ENCODE measurements at places on chromosomes 7 and 10.

DNA sequence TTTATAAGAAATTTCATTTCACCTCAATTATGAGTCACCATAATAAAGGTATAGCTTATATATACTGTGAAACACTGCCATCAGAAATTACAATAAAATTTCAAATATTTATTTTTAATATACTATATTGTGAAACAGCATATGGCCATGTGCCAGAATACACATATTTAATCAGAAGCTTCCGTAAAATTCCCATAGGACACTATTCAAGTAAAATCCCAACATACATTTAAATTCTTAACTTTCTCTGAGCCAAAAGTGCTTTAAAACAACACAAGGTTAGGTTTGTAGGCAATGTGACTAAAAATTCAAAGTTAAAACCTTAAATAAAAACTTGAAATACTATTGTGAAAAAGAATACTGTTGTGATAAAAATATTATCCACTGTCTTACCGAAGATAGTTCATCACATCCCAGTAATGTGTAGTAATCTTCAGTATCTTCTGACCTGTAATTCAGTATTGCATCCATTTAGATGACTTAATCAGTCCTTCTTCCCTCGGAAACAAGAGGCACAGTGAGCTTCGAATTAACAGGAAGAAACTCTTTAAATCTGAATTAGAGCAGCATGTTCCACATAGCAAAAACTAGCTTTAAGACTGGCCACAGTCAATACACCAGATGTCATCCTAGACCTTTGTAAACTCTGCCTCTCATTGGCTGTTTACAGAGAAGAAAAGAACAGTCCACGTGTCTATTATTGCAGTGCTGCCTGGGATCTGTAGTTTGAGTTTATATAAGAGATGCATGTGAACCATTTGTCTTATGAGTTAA is at the start of gene DNAJC12:
DNAJC12 (minus strand) TSS at position 648 of the 774 bp plus-strand sequence; CDS start at position 471, 177 bp downstream.
- no peak for DNase-seq

DNA sequence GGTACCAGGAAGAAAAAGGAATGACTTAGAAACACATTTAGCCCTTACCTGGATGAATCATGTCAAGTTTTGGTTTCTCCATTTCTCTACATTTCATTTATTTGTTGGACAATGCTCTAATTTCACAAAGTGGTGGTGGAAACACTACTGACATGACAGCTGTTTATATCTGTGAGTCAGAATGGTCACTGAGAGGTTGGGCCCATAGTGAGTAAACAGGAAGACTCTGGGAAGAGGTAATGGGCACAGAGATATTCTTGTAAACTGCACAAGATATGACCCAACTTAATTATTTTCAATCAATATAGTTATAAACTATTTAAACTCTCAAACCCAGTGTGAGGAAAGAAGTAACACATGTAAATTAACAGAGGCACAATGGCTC is 176.3 kb upstream of the MEOX2 start:
- no peak for DNase-seq

- DNase-seq, result peak; percentile 35
Observed at GRCh38 chr10:78960316-78960800, 108.4 kb upstream of the ZMIZ1 start.

DNA sequence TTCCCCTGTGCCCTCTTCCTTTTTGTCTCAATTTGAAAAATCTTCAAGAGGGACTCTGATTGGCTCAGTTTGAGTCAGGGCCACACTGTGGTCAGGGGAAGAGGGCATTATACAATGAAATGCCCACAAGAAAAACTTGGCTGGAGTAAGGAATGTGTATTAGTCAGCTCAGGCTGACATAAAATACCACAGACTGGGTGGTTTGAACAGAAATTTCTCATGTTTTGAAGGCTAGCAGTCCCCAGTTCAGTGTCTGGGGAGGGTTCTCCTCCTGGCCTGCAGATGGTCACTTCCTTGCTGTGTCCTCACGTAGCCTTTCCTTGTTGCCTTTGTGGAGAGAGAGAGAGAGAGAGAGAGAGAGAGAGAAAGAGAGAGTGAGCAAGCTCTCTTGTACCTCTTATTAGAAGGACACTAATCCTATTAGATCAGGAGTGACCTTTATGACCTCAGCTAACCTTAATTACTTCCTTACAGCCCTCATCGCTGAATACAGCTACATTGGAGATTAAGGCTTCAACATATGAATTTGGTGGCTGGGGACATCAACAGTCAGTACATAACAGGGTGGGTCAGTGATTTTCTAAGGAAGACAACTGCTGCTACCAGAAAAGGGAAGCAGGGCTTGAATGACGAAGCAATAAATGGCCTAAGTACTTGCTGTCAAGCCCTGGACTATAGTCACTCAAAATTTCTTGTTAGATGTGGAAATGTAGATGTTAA is 25.8 kb upstream of the FAM13C start:
- DNase-seq, result no peak

- DNase-seq, result no peak
Observed at GRCh38 chr7:116710764-116711452, 38.9 kb downstream of the MET start.

DNA sequence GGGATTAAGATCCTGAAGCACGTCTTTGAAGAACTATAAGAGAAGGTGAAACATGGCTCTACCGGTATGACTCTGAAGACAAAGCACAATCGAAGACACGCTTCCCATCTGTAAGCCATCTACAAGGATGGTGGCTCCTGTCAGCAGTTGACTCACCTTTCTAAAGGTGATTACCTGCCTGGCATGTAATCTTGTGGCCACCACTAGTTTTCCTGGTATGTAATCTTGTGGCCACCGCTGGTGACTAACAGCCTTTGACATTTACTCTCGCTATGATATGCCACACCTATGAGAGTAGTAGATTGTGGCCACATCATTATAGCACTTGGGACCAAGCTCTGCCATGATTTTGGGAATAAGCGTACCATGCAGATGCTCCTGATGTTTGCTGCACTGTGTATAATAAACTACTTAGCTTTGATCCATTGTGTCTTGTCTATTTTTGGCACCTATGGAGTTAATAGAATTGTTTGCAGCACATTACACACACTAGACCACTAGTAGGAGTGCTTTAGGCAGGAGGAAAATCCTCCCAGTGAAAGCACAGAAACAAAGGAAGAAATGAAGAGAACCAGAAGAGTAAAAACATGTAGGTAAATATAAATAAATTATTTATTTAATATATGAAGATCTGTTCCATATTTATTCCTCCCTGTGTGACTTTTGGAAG is 59.8 kb downstream of the VAX1 start:
- no peak for DNase-seq

- no peak for DNase-seq
Observed at GRCh38 chr7:26696978-26697377, 167.4 kb downstream of the SKAP2 start.

GRCh38 chr10:108393089-108393488 is 1228.6 kb upstream of the SORCS1 start:
- DNase-seq, result no peak

DNA sequence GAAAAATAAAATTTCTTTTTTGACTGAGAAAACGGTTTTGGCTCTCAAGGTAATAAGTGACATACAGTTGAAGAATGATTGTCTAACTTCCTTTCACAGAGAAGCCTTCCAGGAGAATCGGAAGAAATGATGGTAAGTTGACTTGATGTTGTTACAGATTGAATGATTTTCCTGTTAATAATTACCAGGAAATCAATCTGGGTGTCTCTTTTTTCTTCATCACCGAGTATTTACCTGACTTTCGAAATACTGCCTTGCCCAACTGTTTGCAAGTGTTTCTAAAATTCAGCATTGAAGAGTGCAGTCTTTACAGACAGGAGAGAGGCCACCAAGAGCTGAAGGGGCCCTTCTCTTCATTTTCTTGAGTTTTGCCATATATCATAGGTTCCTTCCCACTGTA is 4.0 kb downstream of the ITIH2 start:
- no peak for DNase-seq

DNA sequence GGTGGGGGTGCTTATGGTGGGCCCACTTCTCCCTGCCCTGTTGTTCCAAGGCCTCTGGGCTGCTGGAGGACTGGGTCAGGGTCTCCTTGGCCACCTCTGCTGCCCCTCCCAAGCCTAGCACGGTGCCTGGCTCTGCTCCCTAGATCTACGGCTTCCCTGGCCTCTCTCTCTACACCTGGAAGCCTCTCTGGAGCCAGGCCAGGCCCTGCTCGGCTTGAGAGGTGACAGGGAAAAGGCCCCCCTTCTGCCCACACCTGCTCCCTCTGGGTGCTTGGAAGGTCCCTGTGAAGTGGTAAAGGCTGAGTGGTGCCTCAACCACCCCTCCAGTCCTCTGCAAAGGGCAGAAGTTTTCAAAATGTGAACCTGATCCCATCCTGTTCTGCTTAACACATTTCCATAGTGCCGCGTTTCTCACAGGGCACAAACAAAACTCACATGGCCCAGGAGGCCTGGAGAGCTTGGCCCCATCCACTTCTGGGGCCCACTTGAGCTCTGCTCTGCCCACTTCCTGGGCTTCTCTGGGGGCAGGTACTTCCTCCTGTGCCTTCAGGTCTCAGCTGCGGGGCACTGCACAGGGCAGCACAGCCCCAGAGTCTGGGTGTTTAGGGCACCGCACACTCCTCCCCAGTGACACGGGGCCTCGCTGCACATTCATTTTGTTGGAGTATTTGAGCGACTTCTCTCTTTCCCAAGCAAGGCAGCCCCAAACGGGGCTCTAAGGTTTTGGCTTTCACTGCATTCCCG is 169.9 kb downstream of the PIP4K2A start:
- DNase-seq, result no peak

Data from CD4-positive, alpha-beta T cell treated with Interleukin-15 for 1 hour (primary cell).